ENCODE measurements at places on chromosomes 3 and 15.

DNA sequence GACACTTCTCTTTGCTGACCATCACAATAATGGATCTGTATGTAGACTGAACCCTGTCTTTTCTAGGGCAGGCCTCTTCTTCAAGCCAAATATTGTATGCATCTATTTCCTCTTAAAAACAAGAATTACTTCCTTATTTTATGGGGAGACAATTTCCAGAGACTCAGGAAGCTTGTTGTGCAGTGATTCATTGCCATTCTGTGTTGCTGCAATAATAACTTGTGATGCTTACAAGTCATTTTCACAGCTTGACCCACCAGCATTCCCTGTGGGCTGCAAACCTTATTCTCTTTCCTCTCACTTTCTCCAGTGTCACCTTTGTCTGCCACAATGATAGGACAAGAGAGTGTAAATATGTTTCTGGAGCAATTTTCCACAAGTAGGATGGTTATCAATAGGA lies 276.7 kb upstream of the SGO1 start:
- DNase-seq: peak; percentile 53

DNA sequence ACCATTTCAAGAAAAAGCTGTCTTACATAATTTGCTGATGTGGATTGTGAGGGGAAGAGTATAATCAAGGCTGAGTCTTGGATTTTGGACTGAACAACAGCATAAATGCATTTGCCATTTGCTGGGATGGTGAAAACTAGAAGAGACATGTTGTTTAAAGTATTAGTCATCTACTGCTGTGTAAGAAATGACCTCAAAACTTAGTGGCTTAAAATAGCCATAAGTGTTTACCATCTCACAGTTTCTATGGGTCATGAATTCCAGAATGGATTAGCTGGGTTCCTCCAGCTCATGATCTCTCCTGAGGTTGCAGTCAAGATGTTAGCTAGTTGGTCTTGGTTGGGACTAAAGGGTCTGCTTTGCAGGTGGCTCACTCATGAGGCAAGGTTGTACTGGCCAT lies 66.2 kb downstream of the SCN11A start:
- no peak for DNase-seq

DNA sequence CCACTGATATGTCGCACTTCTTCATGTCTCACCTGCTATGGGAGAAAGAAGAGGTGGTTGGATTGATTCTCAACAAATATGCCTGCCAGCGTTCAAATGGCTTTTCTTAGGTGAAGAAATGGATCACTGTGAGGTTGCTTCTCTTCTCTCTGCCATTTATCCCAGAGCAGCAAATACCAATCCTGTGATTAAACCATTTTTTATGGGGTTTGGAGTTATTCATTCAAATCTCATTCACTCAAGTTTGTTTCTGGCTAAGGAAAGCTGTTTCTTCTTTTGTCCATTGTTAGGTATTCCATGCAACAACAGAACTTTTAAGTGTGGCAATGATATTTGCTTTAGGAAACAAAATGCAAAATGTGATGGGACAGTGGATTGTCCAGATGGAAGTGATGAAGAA lies 12.2 kb upstream of the C3orf52 start:
- DNase-seq: no peak

DNA sequence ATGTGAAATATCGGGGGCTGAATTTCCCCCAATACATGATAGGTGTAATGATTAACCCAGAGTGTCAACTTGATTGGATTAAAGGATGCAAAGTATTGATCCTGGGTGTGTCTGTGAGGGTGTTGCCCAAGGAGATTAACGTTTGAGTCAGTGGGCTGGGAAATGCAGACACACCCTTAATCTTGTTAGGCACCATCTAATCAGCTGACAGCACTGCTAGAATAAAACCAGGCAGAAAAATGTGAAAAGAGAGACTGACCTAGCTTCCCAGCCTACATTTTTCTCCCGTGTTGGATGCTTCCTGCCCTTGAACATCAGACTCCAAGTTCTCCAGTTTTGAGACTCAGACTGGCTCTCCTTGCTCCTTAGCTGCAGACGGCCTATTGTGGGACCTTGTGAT lies 247.8 kb downstream of the OTOL1 start:
- DNase-seq: no peak

GRCh38 chr15:90619468-90619867 lies 89.7 kb downstream of the CRTC3 start:
- no peak for DNase-seq

- no peak for DNase-seq
Measured at GRCh38 chr3:109642025-109642424, 304.7 kb upstream of the DPPA4 start.

- no peak for DNase-seq
Measured at GRCh38 chr15:90161950-90162361, 39.2 kb upstream of the SEMA4B start.

DNA sequence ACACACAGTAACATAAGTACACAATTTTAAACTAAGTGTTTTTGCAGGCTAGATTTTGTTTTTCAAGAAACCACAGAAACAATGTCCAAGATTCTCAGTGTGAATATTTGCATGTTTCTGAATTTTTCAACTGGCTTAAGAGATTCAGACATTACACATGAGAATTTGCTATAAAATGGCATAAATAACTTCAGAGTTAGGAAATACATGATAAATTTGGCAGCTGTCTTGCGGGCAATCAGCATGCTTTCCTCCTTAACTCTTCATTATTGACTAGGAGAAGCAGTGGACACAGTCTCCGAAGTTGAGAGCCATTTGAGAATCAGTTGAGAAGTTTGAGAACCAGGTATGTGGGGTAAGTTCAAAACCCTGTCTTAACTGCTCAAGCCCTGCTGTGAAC lies 625.6 kb upstream of the SGO1 start:
- DNase-seq: no peak

- no peak for DNase-seq
Measured at GRCh38 chr15:66611257-66612053, 45.7 kb upstream of the LCTL start.

GRCh38 chr15:53446376-53446775 lies 313.1 kb downstream of the WDR72 start:
- no peak for DNase-seq

All from dermis blood vessel endothelial cell (primary cell).